ENCODE measurements at places on chromosomes 5 and 9.

GRCh38 chr5:79697222-79698170, 7.9 kb downstream of the CMYA5 start:
- no peak for DNase-seq

DNA sequence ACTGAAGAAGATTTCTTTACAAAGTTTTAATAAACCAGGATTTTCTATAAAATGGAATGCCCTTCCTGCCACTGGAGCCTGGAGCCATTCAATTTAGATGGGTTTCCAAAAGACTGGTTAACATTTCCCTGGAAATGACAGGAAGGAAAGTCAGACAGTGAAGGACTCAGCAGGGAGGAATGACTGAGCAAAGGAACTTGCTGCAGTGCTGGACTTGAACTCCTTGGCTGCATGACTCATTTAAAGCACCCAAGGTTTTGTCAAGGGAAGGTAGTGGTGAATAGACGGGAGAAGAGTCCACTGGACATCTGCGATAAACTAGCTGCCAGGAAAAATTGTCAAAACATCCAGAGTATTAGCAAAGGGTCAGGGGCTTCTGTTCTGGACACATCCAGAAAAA, 163.8 kb upstream of the SLC28A3 start:
- DNase-seq: no peak

DNA sequence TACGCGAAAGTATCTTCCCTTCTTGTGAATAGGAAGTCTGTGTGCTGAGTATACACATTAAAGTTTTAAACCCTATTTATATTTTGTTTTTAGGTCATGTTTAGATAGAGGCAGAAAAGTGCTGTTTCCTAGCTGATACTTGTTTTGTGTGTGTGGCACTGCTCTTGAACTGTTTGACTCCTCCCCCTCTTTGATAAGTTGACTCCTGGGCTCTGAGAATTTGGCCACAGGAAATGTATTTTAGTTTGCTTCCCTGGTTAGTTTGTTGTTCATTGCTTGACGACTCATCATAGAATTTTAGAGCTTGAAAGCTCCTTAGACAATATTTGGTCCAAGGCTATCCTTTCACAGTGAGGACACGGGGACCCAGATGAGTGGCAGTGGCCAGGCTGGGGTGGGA, 2.0 kb upstream of the CDC14B start:
- no peak for DNase-seq

- no peak for DNase-seq
Measured at GRCh38 chr5:159805021-159805420, 111.3 kb upstream of the ADRA1B start.

Measured in non-pigmented ciliary epithelial cell (primary cell).